ENCODE measurements at places on chromosomes 4 and X.

GRCh38 chr4:52825460-52826090, 36.5 kb upstream of the RASL11B start:
- DNase-seq: no peak

DNA sequence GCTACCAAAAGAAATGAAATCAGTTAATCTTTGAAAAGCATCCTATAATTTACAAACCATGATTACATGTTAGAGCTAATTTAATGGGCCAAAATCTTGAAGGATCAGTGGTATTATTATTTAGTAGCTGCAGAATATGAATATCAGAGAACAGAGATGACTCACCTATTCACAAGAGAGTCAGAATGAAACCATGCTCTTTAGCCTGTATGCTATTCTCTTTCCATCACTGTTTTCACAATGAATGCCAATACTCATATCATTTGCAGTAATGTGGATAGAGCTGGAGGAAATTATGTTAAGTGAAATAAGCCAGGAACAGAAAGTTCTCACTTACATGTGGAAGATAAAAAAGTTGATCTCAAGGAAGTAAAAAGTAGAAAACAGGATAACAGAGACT, 414.1 kb downstream of the CENPC start:
- no peak for DNase-seq

- DNase-seq: no peak
Observed at GRCh38 chr4:138870737-138871554, 144.6 kb upstream of the NOCT start.

GRCh38 chrX:119398974-119399771, at the start of gene SLC25A43:
TSS of gene SLC25A43 (plus strand) at chrX:119399336. CDS start at chrX:119399404, 68 bp downstream.
- DNase-seq: peak; percentile 74

- no peak for DNase-seq
Observed at GRCh38 chr4:141840299-141840986, 204.1 kb downstream of the IL15 start.

Measured in right cardiac atrium (tissue), 5 donors.